Stimulated activated CD8-positive, alpha-beta memory T cell treated with anti-CD3 and anti-CD28 coated beads, Interleukin-4, amount 100 ng/mL, for 1 hour (primary cell): ENCODE measurements at places on chromosomes 4 and X.

DNA sequence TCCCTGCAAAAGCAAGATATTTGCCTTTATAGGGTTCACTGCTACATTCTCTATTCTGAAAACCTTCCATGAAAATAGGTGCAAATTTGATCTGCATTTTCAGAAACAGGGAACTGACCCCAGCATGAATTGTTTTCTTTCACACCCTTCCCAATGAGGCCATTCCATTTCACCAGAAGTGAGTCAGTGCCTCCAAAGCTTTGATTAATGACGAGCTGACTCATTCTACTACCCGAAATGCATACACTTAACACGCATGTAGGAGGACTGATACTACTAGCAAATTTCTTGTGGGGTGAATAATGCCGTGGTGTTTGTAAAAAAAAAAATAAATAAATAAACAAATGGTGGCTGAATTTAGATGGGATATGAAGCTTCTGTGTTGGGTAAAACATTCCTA is 146.9 kb upstream of the FGF13 start:
- no peak for DNase-seq

- no peak for DNase-seq
These were observed 144.8 kb downstream of the NWD2 start for GRCh38 chr4:37389366-37389765.

- DNase-seq: no peak
These were observed 95.7 kb downstream of the RBMX2 start for GRCh38 chrX:130497531-130497930.

GRCh38 chr4:18684932-18685331 is 663.4 kb upstream of the LCORL start:
- no peak for DNase-seq

GRCh38 chr4:104418286-104418685 is 76.4 kb downstream of the CXXC4 start:
- DNase-seq: no peak

GRCh38 chrX:74405973-74406489 is 15.3 kb upstream of the SLC16A2 start:
- DNase-seq: no peak

- DNase-seq: no peak
These were observed 9.5 kb downstream of the IDS start for GRCh38 chrX:149495573-149496071.

GRCh38 chr4:152578670-152579069 is 42.8 kb upstream of the FBXW7 start:
- DNase-seq: no peak

DNA sequence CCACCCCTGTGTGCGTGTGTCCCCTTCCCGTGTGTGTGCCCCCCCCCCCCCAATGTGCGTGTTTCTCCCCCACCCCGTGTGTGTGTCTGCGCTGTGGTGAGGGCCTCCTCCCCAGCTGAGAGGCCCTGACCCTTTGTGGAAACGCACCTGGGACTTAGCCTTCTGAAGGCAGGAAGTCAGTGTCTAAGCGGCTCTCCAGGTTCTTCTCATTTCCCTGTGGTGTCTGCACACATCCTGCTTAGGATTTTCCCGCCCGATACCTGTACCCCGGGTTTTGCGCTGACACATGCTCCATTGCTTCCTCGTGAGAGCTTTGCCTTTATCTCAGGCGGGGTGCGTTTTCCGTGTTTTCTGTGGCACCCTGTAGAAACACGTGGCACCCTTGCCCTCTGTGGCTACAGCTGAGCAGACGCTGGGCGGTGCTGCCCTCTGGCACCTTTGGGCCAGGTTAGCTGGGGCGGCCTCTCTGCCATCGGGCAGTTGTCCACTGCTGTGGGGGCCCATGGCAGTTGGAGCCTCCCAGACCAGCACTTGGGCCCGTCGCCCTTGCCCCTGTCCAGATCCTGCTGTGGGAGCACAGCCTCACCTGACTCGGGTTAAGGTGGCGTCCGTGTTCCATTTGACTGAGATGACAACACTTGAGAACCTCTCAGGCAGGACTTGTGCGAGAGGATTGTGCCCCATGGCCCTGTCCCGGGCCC is 26.3 kb downstream of the MAEA start:
- DNase-seq: no peak

DNA sequence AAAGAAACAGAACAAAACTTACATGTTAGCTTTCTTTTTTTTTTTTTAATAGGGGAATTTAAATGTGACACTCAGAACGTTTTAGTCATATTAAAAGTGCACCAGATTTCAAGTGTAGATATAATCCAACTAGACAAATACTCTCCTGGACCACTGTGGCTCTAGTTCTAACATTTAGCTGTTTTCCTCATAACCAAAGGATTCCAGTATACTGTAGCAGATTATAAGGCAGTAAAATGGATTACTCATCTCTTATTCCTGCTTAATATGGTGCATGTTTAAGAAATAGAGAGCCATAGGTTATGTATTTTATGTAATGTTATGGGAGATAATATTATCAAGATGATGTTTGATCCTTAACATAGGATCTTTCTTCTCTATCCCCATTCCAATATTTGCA is 1339.5 kb upstream of the AGA start:
- no peak for DNase-seq
